IMR-90 (cell line): ENCODE measurements at places on chromosomes 7 and 10. TPM values are rescaled to one million over a fixed set of nuclear protein-coding genes. Genes with fewer than 3 reads are reported as not detected.

GRCh38 chr7:99465421-99465768, 572 bp downstream of the ATP5MF start:
- peak overlapping the region; percentile 73 for H3K4me3 ChIP-seq
- no peaks in the 10 kb centered on the region for H3K27me3 ChIP-seq
- DNase-seq: no peak
- peak overlapping the region; percentile 82 for H3K27ac ChIP-seq
- no peaks in the 10 kb centered on the region; the same call in 1 of the 2 replicates for H3K4me1 ChIP-seq

GRCh38 chr10:4088354-4089066, 303.5 kb upstream of the KLF6 start:
- peaks cover 2% of the 10 kb centered on the region; the same call in 1 of the 2 replicates for H3K4me1 ChIP-seq
- no peak for DNase-seq
- H3K36me3 ChIP-seq: no peaks in the 10 kb centered on the region
- H3K27ac ChIP-seq: no peak overlapping the region
- no peaks in the 10 kb centered on the region for H3K27me3 ChIP-seq

DNA sequence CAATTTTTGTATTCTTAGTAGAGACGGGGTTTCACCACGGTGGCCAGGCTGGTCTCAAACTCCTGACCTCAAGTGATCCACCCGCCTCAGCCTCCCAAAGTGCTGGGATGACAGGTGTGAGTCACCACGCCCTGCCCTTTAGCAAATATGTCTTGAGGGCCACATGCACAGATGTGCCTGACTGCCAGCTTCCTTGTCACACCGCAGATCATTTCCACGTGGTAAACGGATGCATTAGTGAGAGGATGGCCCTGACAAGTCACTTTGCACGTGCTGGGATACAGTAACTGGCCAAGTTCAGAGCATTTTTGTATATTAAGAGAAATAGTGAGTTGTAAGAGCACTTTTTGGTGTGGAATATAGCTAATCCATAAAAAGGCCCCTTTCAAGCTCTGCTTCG, 44.3 kb upstream of the FAM180A start:
- DNase-seq: no peak
- H3K27me3 ChIP-seq: no peaks in the 10 kb centered on the region
- no peak overlapping the region for H3K27ac ChIP-seq
- H3K4me3 ChIP-seq: no peak overlapping the region

DNA sequence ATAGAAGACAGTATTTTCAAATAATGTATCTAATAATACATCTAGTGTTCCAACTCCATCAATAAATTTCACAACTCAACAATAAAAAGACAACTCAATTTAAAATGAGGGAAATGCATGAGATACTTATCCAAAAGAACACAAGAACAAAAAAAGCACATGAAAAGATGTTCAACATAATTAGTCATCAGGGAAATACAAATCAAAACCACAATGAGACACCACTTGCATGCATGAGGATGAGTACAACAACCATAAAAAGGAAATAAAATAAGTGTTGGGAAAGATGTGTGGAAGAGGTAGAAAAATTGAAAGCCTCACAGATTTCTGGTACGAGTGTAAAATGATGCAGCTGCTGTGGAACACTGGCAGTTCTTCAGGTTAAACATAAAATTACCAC, 111.6 kb upstream of the PTPRZ1 start:
- no peaks in the 10 kb centered on the region for H3K27me3 ChIP-seq
- no peak overlapping the region for H3K27ac ChIP-seq
- DNase-seq: no peak

GRCh38 chr7:6128205-6128604, 97.0 kb downstream of the ANKRD61 start:
- no peak overlapping the region for H3K27ac ChIP-seq
- H3K36me3 ChIP-seq: peaks cover 21% of the 10 kb centered on the region
- H3K27me3 ChIP-seq: no peaks in the 10 kb centered on the region
- H3K4me1 ChIP-seq: no peaks in the 10 kb centered on the region

DNA sequence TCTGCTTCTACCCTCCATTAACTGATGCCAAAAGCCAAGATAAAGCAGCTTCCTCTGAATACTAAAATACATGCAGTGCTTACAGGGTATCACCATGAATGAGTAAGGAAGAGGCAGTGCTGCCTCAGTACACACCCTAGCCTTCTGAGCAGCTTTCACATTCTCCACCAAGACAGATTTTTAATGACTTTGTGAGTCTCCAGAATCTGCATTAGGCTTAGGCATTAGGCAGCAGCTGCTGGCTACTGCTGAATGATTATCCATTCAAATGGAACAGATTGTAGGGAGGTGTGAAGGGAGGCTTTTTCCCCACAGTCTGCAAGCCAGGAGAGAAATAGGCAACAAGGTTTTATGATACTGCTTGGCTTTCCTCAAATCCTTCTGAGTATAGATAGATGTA, 1226.7 kb upstream of the LRRN3 start:
- H3K27me3 ChIP-seq: no peaks in the 10 kb centered on the region
- H3K4me1 ChIP-seq: no peaks in the 10 kb centered on the region

GRCh38 chr7:25597946-25598345, 369.7 kb upstream of the NPVF start:
- DNase-seq: no peak
- no peaks in the 10 kb centered on the region for H3K4me1 ChIP-seq

DNA sequence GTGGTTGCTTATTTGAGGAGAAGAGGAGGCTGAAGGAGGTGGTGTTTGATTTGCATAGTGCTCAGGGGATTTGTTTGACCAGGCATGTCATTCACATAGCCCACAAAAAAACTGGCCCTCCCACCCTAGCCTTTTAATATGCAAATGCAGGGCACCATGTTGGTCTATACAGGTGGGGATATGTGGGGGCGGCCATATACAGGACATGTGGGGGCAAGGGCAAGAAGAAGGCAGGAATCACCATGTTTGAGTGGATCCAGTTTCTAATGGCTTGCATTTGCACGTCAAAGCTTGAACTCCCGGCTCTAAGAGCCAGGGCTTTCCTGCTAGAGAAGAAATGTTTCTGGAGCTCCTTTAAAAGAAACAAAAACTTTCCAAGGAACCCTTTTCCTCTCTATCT, 541.0 kb downstream of the ZWINT start:
- no peaks in the 10 kb centered on the region for H3K36me3 ChIP-seq
- H3K4me1 ChIP-seq: no peaks in the 10 kb centered on the region
- no peaks in the 10 kb centered on the region for H3K27me3 ChIP-seq

DNA sequence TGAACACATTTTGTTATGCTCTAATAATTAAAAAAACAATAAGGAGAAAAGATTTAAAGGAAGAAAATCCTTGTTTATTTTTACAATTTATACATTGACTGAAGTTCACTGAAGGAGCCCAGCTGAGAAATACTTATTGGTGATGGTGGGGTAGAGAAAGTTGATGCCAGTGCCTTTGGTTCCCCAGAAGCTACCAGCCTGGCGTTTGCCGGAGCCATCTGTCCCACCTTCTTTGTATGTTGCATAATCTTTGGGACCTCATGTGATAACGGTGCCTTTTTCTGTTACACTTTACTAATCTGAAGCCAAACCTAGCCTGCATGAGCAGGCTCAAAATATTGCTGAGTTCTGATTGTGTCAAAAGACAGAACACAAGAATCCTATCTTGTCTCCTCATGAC, 22.7 kb downstream of the ZNF365 start:
- no peaks in the 10 kb centered on the region for H3K36me3 ChIP-seq
- H3K27me3 ChIP-seq: no peaks in the 10 kb centered on the region
- no peak for DNase-seq

DNA sequence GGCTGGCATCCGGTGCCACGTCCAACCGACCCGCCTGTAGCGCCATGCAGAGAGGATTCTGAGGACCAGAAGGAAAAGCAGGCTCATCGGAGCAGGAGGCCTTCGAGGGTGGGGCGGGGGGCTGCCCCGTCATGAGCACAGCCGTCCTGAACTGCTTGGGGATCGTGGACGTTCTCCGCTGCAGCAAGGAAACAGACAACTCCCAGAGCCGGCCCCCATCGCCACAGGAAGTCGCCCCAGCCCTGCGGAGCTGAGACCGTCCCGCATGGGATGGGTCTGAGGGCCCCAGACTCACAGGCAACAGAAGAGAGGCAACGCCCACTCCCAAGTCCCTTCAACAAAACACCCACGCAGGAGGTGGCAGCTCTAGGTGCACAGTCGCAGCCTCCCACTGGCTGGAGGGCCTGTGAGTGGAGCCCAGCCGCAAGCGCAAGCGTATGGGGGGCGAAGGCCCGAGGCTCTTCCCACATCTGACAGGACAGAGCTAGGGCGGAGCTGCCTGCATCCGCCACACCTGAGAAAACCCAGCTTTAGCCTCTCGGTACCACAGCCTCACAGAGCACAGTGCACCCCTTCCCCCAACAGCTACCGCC, 64.7 kb upstream of the TNRC18 start:
- H3K4me3 ChIP-seq: no peak overlapping the region
- DNase-seq: no peak
- H3K4me1 ChIP-seq: peaks cover 2% of the 10 kb centered on the region; the same call in 1 of the 2 replicates

The AASS gene
- total RNA-seq: 12.9 and 15.0 TPM in 2 replicates

The DGKB gene
- total RNA-seq: under 0.01 TPM in 1 of 2 replicates, not detected in the other

The PSD gene
- total RNA-seq: 1.4 and 2.0 TPM in 2 replicates

The RBP4 gene
- not detected in 2 replicates for total RNA-seq
